ENCODE measurements at places on chromosomes 2 and 18.

- no peak for DNase-seq
These were observed 167.6 kb upstream of the ID2 start for GRCh38 chr2:8514274-8514662.

DNA sequence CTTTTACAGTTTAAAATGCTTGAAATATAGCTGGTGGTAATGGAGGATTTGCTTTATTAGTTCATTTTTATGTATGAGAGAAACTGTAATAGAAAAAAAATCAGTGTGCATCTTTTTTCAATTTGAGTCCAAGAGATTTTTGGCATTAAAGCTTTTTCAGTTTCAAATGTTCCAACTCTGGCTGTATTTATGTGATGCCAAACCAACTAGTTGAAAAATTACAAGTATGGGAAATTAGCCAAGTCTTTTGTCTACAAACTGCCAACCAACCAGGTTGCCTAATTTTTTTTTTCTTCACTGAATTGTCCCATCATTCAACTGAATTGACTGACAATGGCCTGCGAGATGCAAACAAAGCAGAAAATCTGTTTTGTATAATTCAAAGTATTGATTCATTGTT lies 95.7 kb downstream of the ICOS start:
- no peak for DNase-seq

DNA sequence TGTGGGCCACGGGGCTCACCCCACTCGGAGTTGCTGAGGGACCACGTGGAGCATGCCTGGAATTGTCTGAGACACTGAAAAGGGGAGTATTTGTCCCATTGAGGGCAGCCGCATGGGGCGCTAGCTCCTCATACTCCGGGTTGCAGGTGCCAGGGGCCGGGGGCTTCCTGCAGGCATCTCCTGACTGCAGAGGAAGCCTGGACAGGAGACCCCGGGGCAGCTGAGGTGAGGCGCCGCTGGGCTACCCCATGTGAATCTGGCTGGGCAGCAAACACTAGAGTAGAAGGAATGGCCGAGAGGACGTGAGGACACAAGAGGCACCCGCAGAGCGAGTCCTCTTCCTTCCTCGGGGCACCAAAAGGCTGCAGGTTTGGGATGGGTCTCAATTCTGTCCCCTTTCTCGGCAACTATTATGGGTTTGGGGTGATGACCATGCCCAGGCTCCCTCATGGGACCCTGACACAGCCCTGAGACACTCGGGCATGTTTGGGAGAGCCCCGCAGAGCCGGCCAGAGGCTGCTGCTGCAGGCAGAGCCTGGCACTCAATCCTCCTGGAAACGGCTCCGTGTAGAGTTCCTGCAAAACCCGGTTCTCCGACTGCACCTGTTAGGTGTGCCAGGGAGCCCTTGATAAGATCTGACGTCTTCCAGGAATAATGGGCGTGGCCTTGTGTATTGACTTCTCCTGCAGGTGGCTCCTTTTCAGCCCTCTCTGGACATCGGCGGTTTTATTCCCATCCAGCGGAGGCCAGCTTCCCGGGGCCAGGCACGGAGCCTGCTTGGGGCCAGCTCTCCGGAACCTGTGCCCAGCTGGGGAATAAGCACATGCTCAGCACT lies 77.0 kb downstream of the CTIF start:
- no peak for DNase-seq

GRCh38 chr2:75022516-75022915 lies 64.1 kb downstream of the POLE4 start:
- DNase-seq = peak; percentile 68

- no peak for DNase-seq
These were observed 100.6 kb downstream of the CMPK2 start for GRCh38 chr2:6764968-6765723.

DNA sequence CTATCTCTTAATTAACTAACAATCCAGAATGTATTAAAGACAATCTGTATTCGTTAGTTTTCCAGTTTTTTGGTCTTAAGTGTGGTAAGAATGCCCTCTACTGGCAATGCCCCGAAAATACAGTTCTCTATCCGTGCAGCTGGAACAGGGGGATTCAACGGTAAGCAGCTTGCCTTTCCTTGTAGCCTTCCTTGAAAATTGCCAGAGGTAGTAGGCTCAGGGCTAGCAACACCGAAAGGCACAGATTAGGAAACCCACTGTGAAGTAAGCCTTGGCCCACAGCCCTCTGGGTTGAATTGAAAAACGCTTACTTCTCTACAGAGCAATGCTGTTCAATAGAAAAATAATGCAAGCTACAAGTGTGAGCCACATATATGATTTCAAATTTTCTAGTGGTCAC lies 17.1 kb upstream of the VPS4B start:
- DNase-seq = peak; percentile 54
